CD4-positive, alpha-beta T cell (primary cell): ENCODE measurements at places on chromosomes 7 and 10.
A peak's percentile ranks its signal among the peaks of the same experiment; 100 is the strongest.

GRCh38 chr7:41169317-41169716 lies 533.6 kb downstream of the INHBA start:
- DNase-seq: no peak

DNA sequence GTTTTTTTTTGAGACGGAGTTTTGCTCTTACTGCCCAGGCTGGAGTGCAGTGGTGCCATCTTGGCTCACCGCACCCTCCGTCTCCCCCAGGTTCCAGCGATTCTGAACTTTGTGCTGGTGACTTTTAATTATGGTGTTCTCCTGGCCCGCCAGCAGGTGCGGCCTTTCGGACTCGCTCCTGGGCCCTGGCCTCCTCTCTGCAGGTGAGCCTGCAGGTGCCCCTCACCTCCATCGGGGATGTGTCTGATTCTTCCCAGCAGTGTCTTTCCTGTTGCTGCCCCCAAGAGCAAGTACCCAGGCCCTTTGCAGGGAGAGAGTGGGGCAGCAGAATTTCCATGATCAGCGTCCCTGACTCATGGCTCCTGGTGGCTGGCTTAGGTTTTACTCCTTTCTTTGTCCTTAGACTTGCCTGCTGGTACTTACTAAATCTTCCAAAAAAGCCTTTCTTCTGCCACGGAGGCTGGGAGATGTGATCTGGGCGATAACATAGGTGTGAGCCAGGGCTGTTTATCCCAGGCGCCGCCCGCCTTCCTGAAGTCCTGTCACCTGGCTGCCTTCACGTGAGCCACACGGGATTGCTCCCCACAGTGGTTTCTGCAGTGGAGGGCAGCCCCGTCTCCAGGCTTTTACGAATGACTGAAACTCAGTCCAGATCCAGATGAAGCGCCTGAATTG lies 10.7 kb downstream of the WIPI2 start:
- no peak for DNase-seq

- DNase-seq: no peak
Measured at GRCh38 chr10:101570428-101571270, 17.4 kb downstream of the POLL start.

DNA sequence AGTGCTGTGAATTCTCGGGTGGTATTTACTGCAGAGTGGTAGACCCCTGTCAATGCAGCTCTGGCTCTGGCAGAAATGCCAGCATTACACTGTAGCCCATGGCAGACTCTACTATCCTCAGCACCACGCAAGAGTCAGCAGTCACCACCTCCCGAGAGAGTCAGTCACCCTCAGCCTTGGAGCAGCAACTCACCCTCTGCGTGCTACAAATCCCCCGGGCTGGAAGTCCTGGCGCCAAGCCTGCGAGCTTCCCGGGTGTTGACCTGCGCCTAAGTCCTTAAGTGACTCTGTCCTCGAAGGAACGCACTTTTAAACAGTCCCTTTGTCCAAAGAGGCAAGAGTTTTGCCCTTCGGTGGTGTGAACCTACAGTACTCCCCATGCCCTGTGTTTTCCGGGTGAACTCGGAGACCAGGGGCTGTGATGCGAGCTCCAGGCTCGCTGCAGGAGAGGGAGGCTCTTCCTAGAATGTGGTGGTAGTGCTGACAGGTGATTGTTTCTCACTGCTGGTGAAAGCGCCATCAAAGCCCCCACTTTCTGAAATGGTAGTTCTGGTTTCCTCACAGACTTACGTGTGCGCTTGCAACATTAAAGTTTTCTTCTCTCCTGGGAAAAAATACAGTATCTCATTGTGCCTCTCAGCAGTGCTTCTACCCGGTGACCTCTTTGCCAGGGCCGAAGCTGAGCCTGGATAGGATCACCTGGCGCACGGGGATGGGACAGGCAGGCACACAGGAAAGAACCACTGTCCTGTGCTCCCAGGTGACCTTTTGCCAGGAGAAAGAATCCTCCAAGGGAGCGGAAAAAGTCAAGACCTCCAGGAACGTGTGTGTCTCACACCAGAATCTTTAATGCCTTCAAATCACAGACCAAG lies 33.1 kb upstream of the MBL2 start:
- no peak for DNase-seq

- DNase-seq: no peak
Measured at GRCh38 chr7:4849390-4849789, 12.4 kb downstream of the PAPOLB start.

DNA sequence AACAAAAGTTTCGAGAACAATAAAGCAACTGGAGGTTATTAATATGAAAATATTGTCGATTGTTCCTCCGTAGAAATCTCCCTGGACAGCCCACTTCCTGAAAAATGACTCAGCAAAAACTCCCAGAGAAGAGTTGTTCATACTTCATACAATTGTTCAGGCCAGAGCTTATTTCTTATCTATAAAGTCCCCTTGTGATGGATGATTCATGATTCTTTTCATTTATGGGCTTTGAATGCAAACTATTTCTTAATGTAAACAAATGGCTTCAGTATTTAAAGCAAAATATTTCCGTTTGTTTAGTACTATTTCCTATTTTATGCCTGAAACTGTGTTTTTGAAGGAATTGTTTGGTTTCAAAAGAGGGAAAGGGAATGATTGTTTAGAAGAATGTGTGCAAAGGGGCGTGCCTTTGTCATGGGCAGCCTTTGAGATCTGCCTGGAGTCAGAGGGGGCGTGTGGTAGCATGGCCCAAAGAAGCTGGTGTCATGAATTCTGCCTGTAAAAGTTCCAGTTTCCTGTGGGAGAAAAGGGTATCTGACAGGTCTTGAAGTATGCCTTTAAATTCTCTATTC lies 26.2 kb upstream of the EXOC6 start:
- peak; percentile 27 for DNase-seq

- peak; percentile 34 for DNase-seq
Measured at GRCh38 chr7:152336754-152337368, 98.9 kb downstream of the KMT2C start.

DNA sequence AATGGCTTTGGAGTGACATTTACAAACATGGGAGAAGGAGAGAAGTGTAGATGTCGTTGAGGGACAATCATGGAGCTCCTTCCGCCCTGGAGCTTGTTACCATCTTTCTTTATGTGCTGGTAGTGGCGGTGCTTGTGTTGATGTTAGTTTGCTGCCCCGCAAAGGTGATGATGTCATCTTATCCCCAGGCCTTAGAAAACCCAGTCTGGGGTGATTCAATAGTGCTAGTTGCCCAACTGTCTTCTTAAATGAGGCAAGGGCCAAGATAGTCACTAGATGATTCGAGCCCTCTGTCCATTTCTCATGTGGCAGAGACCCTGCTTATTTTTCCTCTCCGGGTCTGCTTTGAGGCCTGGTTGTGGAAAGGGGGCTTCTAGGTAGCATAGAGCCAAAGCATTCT lies 277.4 kb downstream of the CCSER2 start:
- no peak for DNase-seq

GRCh38 chr10:91317541-91317940 lies 92.6 kb upstream of the HECTD2 start:
- no peak for DNase-seq

- DNase-seq: no peak
Measured at GRCh38 chr10:44978570-44979280, at the start of gene DEPP1. TSS of gene DEPP1 (minus strand) at chr10:44978809. CDS start at chr10:44978030, 779 bp downstream.

- DNase-seq: no peak
Measured at GRCh38 chr10:86357041-86357440, 9.6 kb downstream of the GRID1 start.

DNA sequence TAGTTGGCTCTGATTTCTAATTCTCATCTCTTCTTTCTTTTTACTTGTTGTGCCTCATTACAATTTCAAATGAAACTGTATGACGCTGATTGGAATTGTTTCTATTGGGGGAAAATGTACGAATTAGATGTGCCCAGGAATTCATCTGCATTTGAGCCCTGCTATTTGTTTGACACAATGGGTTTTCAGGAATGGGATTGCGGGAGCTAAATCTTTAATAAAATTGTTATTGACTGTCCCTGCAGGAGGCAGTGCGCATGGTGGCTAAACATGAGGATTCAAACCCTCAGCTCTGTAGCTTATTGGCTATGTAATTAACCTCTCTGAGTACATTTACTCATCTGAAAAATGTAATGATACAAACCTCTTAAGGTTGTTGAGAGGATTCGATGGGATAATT lies 181.6 kb downstream of the NXPH1 start:
- no peak for DNase-seq

DNA sequence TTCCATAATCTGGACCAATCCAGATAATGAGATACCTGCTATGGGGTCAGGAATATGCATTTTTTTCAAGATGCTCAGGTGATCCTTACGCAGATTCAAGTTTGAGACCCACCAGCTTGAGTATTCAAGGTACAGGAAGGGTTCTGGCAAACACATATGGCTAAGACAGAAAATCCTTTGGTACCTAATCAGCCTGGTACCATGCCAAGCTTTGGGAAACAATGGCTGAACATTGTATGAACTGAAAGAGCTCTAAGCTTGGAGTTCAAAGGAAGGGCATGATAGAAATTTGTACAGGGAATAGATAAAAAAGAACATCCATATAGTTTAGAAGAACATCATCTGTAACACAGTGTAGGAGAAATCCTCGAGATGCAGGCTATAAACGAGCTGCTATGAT lies 382.7 kb downstream of the THSD7A start:
- DNase-seq: no peak

- DNase-seq: no peak
Measured at GRCh38 chr10:96410296-96410695, 51.5 kb upstream of the OPALIN start.

GRCh38 chr7:117780832-117781231 lies 92.4 kb downstream of the CTTNBP2 start:
- DNase-seq: no peak

DNA sequence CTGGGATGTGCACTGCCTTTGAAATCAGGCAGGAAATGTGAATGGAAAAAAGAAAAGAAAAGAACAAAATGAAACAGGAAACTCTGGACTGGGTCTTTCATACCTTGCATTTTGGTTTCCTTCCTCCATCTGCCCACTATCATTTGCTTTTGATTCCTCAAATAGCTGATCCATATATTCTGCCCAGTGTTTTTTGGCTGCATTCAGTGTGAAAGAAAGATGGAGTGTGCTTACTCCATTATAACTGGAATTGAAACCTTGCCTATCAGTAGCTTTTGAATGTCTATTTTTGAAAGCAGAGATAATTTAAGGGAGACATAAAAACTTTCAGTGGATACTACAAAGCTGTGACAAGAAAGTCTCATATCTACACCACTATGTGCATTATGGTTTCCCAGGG lies 64.1 kb upstream of the ASAH2 start:
- DNase-seq: no peak
